ENCODE measurements at places on chromosomes 7 and 10.

- no peak for DNase-seq
Measured at GRCh38 chr10:29353887-29354561, 65.2 kb downstream of the LYZL1 start.

GRCh38 chr7:82481499-82482097, 38.0 kb upstream of the CACNA2D1 start:
- no peak for DNase-seq

GRCh38 chr7:47443049-47443448, 138.9 kb downstream of the TNS3 start:
- DNase-seq: no peak

DNA sequence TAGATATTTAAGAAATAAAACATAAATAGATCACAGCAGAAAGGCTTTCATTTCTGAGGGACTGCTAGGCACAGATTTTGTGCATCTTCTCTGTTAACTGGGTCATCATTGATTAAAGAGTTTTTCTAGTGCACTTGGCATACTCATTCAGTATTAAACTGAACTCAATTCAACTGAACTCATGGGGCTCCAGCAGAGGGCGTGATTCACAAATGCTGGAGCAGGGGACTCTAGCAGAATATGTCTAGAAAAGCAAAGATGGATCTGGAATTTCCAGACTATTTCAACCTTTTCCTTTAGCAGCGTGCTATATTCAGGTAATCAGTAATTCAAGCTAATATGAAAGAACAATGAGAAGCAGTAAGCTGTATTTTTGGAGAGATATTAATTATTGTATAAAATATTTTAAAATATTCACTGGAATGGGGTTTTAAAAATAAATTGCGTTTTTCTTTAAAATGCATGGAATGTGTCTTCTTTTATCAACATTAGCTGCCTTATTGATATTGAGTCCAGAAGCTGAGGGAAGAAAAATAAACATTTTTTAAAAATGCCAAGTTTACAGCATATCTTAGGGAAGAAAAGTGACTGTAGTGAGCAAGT, 296.8 kb upstream of the CACNA2D1 start:
- DNase-seq: peak; percentile 16

DNA sequence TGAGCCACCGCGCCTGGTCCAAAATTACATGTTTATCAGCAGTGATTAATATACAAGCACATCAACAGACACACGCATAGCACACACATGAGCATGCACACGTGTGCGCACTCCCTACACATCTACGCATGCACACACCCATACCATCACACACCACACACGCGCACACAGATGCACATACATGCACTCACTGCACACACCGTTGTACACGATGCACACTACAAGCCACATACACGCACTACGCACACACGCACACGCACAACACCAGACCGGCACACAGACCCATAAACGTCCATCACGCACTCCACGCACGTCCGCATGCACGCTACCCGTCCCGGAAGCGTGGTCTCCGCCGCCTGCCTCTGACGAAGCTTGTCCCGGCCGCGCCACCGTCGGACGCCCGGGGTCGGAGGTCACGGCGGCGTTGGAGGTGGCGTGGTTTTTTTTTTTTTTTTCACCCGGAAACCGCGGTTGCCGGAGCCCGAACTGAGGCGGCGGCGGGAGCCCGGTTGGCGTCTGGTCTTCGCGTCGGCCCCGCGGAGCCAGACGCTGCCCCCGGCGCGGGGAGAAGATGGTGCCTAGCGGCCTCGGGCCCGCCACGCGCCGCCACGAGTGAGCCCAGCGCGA, at the start of gene TMEM248:
TMEM248 (plus strand) TSS at position 457 of the 627 bp plus-strand sequence. CDS start 20,641 bp downstream, outside the sequence.
- peak; percentile 94 for DNase-seq

GRCh38 chr7:53743697-53744402, 708.4 kb downstream of the POM121L12 start:
- no peak for DNase-seq

- no peak for DNase-seq
Measured at GRCh38 chr7:158227258-158227984, 360.2 kb downstream of the PTPRN2 start.

- no peak for DNase-seq
Measured at GRCh38 chr7:132988117-132988516, 93.8 kb downstream of the CHCHD3 start.

- DNase-seq: no peak
Measured at GRCh38 chr7:12436126-12436525, 32.5 kb upstream of the VWDE start.

DNA sequence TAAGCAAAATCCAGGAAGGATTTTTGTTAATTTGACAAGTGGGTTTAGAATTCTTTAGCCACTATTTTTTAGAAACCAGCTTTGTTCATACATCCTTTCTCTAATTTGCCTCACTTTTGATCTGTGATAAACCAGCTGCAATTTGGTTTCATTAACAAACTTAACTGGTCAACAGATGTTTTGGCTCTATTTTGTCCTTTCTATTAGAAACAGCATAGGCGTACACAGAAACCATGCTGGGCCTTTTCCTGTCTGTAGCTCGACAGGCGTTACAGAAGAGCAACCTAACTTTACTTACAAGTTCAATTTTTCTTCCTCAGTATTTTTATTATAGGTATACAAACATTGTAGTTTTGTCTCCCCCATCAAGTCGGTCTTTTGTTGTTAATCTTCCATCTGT, 28.2 kb downstream of the KAT6B start:
- DNase-seq: no peak

- DNase-seq: no peak
Measured at GRCh38 chr10:103681617-103682399, 173.6 kb downstream of the SH3PXD2A start.

GRCh38 chr7:147771344-147771743, 819.2 kb upstream of the C7orf33 start:
- no peak for DNase-seq

- DNase-seq: no peak
Measured at GRCh38 chr10:114821915-114822443, 399 bp downstream of the FHIP2A start.

GRCh38 chr7:99733448-99733847, 1.5 kb downstream of the CYP3A7 start:
- DNase-seq: peak; percentile 15

DNA sequence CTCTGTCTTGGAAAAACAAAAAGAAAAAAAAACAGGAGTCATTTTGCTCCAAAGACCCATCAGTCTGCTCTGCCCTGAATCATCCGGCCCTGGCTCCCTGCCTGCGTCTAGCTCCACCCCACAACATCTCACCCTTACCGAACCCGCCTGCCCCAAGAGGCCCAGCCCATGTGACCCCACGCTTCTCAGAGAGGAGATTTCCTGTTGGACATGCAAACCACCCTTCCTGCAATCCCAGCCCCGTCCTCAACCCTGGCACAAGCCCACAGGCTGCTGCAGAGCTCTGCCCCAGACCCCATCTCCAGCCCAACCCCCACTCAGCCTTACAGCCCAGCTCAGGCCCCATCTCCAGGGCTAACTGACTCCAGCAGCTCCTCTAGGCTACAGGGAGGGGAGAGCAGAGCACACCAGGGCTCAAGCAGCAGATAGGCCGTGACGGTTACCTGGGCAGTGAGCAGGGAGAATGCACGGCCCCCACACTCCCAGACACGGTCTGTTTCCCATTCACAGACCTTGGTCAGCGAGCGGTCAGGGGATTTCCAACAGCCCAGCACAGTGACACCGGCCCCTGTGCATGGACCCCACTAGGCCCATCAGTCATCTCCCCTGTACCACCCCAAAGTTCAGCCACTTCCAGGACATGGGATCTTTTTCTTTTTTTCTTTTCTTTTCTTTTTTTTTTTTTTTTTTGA, 69.9 kb upstream of the GTF2I start:
- DNase-seq: no peak

DNA sequence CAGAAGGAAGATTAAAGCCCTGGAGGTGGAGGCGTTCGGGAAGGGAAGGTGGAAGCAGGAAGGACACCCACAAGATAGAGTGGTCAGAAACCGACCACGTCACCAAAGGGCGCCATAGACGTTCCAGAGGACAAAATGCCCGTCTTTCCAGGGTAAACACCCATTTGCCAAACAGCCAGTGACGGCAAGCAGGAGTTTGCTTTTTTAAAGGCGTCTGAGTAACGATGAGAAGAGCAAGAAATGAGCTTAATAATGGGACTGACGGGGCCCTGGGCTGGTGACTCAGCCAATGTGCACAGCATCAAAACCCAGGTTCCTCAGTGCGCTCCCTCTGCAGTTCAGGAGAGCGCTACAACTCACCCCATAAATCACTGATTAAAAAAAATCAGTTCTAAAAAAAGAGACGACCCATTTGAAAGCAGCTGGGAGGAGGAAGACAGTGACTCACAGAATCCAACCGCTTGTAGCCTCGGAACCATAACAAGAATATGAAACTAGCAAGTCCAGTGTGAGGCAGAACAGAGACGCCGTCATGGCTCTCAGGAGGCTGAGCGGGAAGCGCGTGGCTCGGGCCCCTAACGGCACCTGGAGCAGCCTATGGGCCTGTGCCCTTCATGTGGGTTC, 5.9 kb downstream of the DIP2C start:
- no peak for DNase-seq

DNA sequence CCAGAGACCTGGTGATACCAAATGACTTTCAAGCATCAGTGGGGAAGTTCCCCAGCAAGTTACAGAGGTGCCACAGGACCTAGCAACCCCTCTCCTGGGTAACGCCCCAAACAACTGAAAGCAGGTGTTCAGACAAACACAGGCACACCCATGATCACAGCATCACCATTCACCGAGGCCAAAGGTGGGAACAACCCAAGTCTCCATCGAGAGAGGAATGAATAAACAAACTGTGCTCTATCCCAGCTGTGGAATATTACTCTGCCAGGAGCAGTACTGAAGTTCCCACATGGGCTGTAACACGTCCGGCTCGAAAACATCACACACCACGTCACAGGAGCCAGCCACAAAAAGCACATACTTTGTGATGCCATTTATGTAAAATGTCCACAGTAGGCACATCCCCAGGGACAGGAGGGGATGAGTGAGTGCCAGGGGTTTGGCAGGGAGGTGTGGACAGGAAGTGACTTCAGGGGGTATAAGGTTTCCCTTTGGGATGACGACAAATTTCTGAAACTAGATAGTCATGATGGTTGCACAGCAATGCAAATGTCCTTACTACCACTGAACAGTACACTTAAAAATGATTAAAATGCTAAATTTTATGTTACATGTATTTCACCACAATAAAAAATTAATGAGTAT, 222.8 kb downstream of the TNS3 start:
- no peak for DNase-seq

DNA sequence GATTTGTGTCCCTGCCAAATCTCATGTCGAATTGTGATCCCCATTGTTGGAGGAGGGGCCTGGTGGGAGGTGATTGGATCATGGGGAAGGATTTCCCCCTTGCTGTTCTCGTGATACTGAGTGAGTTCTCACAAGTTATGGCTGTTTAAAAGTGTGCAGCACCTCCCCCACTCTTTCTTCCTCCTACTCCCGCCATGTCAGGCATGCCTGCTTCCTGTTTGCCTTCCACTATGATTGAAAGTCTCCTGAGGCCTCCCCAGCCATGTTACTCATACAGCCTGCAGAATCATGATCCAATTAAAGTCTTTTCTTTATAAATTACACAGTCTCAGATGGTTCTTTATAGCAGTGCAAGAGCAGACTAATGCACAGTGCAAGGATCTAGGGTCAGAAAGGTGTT, 75.4 kb downstream of the CALD1 start:
- no peak for DNase-seq

- DNase-seq: no peak
Measured at GRCh38 chr7:133859871-133860450, 267.2 kb upstream of the LRGUK start.

DNA sequence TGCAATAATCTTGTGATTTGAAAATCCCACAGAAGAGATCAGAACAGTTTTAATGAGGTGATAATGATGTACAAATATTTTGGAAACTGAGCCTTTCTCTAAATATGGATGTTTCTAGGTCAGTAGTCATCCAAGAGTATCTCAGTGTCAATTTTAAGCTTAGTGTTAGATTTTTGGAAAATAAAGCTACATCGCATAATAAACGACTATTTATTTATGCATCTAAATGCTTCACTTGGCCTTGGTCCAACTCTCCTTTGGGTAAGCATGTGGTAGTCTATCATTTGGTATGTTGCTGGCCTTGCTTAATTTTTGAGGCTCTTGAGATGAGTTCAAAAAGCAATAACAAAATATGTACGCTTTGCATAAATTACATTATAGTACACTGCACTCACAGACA, 5.4 kb upstream of the PPP1R9A start:
- DNase-seq: no peak

GRCh38 chr7:11212080-11212711, 238.5 kb downstream of the PHF14 start:
- DNase-seq: peak; percentile 40

DNA sequence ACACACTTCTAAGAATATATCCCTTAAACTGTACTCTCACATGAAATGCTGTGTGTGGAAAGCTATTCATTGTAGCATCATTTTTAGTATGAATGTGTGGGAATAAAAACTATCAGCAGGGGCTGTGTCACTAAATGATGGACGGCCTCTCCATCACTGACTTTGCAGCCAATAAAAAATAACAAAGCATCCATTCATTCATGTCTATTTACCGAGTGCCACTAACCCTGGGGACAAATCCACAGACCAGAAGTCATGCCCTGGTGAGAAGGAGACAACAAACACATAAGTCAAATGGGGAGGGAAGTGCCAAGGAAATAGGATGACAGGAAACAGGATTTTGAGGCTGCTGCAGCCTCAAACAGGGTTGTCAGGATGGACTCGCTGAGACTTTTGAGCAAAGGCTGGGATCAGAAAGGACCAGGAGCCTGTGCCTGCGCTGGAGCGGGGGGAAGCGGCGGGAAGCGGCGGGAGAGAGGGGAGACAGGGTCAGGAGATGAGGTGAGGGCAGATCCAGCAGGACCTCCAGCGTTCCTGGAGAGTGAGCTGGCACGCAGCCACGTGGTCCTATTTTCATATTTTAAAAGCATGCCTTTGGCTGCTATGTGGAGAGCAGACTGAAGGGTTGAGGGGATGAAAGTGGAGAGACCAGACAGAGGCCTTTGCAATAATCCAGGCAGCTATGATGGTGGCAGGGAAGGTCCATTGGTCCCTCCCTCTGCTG, 2.2 kb upstream of the NOM1 start:
- no peak for DNase-seq

DNA sequence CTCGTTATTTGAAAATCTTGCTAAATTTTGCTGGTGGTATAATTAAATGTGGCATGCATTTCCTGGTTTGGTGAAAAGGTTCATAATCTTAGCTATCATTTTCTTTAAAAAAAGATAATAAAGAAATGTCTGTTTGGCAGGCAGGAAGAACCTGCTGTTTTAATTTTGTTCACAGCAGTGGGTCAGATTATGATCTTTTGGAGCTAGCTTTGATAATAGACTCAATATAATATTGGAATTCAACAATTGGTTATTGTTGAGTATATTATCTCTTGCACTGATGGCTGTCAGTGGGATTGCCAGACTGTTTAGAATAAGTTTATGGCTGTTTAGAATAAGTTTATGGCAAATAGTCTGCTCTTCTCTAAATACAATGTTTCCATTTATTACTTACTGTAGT, 35.1 kb downstream of the MXI1 start:
- no peak for DNase-seq

- no peak for DNase-seq
Measured at GRCh38 chr10:110360857-110361474, 56.2 kb upstream of the SMNDC1 start.

Data from stimulated activated naive CD8-positive, alpha-beta T cell treated with anti-CD3 and anti-CD28 coated beads, Interleukin-15, Interleukin-2, amounts not matched to agents 100 U/mL and 50 U/mL, for 24 hours (primary cell).